ENCODE measurements at places on chromosomes 11 and 22.

DNA sequence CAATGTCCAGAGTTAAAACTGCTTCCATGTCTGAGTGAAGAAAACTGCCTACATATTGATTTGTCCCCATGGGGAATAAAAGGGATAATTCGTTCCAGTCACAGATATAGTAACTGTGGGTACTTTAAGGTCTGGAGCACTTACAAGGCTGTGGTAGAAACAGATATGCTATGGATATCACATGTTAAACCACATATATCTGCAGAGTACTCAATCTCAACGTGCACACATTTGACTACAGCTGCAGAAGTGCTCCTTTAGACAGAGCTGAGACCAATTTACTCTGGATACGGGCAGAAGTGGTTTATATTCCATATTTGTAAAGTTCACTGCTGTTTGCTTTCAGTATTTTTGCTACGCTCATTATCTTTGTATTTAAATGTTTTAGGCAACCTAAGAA is 9.7 kb upstream of the MS4A2 start:
- no peak for DNase-seq

- DNase-seq, result no peak
Measured at GRCh38 chr22:31622980-31623379, 39.0 kb downstream of the PISD start.

GRCh38 chr11:107545101-107545514 is 20.4 kb downstream of the ALKBH8 start:
- DNase-seq, result no peak

- DNase-seq, result no peak
Measured at GRCh38 chr11:7489376-7489775, 4.1 kb downstream of the OLFML1 start.

GRCh38 chr22:31749636-31750364 is at the start of gene PRR14L:
PRR14L (minus strand) TSS chr22:31750132; CDS start chr22:31738860, 11,272 bp downstream.
- DNase-seq, result peak; percentile 99

GRCh38 chr11:11940551-11940950 is 67.9 kb downstream of the DKK3 start:
- no peak for DNase-seq

DNA sequence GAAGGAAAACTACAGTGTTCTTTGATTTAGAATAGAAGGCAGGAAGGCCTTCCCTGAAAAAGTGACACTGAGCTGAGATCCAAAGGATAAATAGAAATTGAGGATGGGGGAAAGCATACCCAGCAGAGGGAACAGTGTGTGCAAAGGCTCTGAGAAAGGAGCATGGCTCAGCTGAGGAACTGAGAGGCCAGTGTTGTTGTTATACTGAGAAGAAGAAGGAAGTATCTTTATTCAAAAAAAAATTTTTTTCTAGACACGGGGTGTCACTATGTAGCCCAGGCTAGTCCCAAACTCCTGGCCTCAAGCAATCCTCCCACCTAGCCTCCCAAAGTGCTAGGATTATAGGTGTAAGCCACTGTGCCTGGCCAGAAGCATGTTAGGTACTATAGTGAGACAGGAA is 3.5 kb upstream of the PIK3C2A start:
- DNase-seq, result no peak

GRCh38 chr11:93518081-93518480 is 25.1 kb downstream of the SMCO4 start:
- no peak for DNase-seq

GRCh38 chr11:45173064-45173463 is 26.6 kb downstream of the PRDM11 start:
- no peak for DNase-seq

GRCh38 chr22:47352920-47353700 is 590.7 kb downstream of the TBC1D22A start:
- no peak for DNase-seq
